Activated CD4-positive, alpha-beta T cell treated with anti-CD3 and anti-CD28 coated beads, Interleukin-2, amount 50 U/mL, for 48 hours (primary cell): ENCODE measurements at places on chromosomes 4 and X.

- no peak for DNase-seq
These were observed 379.5 kb downstream of the ZIC3 start for GRCh38 chrX:137945470-137945869.

DNA sequence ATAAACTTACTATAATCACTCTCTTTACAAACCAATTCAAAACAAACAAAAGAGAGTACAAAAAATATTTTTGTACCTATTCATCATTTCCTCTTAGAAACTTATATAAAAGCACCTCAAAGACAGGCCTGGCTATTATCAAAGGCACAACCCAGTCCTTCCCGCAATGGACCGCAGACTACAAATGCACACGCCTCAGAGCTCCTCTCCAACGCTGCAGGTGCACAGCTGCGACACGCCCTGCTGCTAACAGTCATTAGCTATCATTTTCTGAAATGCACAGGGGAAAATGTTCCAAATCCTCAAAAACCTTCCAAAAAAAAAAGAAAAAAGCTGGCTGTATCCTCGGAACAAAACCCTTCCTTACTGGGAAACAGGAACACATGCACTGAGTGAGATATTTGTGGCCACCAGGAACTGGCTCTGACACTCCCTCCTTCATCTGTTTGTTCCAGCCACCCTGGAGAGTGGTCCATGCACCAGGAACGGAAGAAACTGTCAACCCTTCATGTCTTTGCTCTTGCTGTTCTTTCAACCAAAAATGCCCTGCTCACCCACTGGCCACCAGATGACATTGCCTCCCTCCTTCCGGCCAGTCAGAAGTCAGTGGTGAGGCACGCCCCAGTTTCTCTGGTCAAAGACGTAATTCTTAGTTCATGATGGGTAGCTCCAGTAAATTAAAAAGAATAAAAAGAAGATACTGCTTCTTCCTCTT, 16.7 kb downstream of the IRF2 start:
- DNase-seq: no peak

DNA sequence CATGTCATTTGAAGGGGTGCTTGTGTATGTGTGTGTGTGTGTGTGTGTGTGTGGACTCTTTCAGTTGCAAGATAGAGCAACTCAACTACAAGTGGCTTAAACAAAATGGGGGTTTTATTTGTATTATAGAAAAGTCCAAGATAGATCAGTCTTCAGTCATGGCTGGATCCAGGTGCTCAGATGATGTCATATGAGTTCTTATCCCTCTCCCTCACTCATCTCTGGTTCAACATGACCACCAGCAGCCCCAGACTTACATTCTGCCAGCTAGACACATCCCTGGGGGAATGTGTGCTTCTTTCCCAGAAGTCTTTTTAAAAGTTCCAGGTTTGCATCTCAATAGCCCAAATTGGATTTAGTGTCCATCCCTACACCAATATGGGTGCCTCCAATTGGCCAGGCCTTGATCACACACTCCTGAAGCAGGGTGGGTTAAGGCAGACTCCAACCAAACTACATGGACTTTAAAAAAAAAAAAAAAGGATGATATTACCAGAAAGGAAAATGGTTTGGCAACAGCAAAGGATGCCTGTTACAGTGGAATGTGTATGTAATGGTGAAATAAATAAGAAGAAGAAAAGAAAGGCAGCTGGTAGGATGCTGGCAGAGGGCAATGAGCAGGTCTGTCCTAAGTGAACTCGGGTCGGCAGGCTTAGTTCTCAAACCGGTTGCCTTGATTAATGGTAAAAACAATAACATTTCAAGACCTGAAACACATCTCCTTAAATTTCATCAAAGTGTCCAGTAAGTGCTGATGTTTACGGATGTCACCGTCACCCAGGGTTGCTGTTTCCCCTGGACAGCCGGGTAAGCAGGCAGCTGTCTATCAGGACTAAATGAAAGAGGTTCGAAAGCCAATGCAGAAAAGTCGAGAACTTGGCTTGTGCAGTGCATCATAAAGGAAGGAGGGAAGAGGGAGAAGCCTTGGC, 107.7 kb downstream of the SMIM20 start:
- no peak for DNase-seq

GRCh38 chrX:68708503-68709290, 61.2 kb downstream of the STARD8 start:
- no peak for DNase-seq

GRCh38 chr4:68535974-68536373, 40.1 kb downstream of the UGT2B17 start:
- DNase-seq: no peak

DNA sequence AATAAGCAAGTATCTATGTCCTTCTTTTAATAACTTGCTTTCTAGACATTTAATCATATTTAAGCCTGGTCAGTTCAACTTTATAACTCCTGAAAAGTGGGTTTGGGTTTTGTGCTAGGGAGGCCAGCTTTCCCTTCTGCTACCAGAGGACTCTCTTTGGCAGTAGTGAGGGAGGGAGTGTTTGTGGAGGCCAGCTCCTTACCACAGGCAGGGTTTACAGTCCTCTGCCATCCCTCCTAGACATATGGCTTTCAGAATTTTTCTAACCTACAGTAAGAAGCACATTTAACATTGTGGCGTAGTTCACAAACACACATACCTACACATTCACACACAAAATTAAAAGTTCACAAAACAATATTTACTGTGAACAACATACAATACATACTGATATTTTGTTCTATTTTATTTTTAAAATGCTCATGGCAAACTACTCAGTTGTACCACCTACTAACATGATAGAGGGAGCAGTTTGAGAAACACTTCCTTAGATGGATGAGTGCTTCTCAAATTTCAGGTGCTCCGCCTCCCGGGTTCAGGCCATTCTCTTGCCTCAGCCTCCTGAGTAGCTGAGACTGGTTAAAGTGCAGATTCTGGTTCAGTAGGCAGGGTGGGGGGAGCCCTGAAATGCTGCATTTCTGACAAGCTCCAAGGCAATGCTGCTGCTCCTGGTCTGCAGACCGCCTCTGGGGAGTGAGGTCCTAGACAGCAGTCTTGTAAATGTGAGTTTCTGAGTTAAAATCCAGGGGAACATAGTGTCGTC, 86.7 kb downstream of the PTTG2 start:
- DNase-seq: no peak

- DNase-seq: no peak
These were observed 19.4 kb downstream of the TRMT44 start for GRCh38 chr4:8459867-8460445.

DNA sequence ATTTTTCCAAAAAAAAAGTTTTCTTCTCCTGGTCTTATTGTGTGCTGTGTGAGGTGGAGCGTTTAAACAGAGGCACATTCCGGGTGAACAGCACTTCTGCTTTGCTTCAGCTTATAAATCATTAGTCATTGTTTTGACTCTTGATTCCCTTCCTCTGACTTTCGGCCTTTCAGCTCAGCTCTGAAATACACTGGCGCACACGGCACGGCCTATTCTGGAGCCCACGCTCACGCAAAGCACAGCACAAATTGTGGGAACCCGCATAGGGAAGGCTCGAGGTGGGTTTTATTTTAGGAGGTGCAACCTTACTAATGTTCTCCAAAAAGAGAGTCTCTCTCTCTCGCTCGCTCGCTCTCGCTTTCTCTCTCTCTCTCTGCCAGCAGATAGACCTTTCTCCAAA, 4.0 kb downstream of the POU3F4 start:
- DNase-seq: no peak

DNA sequence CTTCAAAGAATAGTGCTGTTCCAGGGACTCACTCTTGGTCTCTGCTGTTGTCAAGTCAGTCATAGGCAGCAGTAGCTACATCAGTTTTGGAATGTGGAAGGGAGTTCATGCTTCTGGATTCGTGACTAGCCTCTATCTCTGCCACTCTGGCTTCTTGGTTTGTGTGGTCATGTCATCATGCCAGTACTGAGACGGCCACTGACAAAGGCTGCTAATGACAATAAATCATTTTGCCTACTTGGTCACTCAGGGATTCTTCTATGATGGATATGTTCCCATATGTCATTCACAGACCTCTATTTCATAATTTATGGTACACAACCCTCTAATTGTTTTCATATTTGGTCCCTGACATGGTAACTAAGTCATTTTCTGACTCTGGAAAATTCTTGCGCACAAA, 450.8 kb upstream of the BOD1L1 start:
- no peak for DNase-seq

DNA sequence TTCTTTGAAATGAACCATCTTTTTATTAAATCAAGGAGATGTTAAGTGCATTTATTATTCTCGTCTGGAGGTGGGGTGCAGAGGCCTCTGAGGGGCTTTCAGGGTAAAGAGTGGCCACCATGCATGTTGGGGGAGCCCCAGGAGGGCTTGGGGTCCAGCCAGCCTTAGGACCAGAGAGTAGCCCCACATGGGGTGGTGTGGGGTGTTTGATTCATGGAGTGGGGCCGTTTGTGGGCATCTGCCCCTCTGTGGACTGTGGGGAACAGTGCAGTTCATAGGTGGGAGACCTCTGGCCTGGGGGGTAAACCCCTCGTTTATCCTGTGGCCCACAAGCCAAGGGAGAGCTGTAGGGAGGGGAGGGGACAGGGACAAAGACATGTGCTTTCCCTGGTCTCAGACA, 26.9 kb downstream of the HTRA3 start:
- DNase-seq: no peak

DNA sequence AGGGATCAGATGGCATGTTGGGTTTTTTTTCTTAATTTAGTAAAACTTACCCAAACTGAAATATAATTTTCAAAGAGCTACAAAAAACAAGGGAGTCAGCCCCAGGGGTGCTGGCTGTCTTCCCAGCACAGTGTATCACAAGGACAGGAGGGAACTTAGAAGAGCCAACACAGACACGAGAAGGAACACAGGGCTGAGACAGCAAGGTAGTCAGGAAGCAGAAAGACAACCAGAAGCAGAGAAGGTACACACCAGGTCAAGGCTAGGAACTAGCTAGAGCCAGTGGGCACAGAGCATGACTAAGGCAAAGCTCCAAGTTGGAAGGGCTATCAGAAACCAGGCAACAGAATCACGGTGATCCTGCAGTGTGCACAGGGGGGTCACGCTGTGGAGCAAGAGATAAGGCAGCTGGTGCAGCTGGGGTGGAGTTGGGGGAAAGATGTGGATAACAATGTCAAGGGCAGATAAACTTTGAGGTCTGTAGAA, 168.7 kb downstream of the NR3C2 start:
- no peak for DNase-seq

DNA sequence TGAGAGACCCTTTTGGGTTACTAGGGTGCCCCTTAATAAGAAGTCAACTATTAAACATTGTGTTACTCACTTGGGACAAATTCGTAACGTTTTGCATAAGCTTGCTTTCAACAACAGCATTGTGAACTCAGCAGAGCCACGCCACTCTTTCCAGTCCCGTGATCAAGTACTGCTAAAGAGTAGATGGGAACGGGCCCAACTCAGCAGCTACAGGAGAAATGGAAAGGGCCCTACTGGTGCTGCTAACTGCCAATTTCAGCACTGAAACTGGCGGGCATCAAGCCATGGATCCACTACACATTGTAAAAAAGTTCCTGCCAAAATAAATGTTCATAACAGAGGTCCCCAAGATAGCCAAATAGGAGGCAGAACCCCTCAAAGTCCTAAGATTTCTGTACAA, 19.0 kb upstream of the DHX15 start:
- no peak for DNase-seq

- peak; percentile 61 for DNase-seq
These were observed 63.0 kb downstream of the ZNF732 start for GRCh38 chr4:242121-242848.
